Karpas-422 (cell line): ENCODE measurements at places on chromosomes 4 and X. TPM values are rescaled to one million over a fixed set of nuclear protein-coding genes. Genes with fewer than 3 reads are reported as not detected.

- DNase-seq: no peak
Measured at GRCh38 chr4:115145393-115146160, 32.2 kb upstream of the NDST4 start.

GRCh38 chrX:152873361-152873760, 24.5 kb upstream of the ZNF185 start:
- no peak for DNase-seq

- DNase-seq: no peak
Measured at GRCh38 chr4:120830204-120830603, 92.3 kb downstream of the PRDM5 start.

DNA sequence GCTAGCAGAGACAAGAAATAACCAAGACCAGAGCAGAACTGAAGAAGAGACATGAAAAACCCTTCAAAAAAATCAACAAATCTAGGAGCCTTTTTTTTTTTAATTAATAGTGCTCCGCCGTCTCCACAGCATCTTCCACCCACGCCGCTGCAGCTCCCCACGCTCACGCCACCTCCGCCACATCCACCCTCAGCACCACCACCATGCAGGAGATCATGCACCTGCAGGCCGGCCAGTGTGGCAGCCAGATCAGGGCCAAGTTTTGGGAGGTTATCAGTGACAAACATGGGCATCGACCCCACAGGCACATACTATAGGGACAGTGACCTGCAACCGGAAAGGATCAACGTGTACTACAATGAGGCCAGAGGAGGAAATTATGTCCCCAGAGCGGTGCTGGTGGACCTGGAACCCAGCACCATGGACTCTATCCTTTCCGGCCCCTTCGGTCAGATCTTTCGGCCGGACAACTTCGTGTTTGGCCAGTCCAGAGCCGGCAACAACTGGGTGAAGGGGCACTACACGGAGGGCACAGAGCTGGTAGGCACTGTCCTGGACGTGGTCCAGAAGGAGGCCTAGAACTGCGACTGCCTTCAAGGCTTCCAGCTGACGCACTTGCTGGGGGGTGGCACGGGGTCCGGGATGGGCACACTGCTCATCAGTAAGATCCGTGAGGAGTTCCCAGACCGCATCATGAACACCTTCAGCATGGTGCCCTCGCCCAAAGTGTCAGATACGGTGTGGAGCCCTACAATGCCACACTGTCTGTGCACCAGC, 171.2 kb downstream of the THOC2 start:
- DNase-seq: no peak

GRCh38 chrX:54494989-54495813, 833 bp downstream of the FGD1 start:
- DNase-seq: no peak

DNA sequence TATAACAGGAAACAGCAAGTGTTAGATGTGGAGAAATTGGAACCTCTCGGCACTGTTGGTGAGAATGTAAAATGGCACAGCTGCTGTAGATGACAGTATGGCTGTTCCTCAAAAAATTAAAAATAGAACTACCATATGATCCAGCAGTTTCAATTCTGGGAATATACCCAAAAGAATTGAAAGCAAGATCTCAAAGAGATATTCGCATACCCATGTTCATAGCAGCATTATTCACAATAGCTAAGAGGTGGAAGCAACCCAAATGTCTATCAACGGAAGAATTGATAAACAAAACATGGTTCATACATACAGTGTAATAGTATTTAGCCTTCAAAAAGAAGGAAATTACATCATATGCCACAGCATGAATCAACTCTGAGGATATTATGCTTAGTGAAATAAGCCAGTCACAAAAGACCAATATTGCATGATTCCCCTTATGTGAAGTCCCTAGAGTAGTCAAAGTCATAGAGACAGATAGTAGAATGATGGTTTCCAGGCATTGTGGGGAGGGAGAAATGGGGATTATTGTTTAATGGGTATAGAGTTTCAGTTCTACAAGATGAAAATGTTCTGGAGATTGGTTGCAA, 467.7 kb downstream of the IDS start:
- DNase-seq: no peak

- DNase-seq: peak; percentile 49
Measured at GRCh38 chr4:39699687-39700409, 1.9 kb downstream of the UBE2K start.

The CENPI gene
- total RNA-seq: 5.9 and 13.5 TPM in 2 replicates

The MAGEB10 gene
- total RNA-seq: not detected in 2 replicates

The H2BW2 gene
- total RNA-seq: not detected in 2 replicates

The RNF212 gene
- not detected in 2 replicates for total RNA-seq
